Sigmoid colon (tissue), 7 donors: ENCODE measurements at places on chromosomes 2 and 18. TPM values are rescaled to one million over a fixed set of nuclear protein-coding genes. Genes with fewer than 3 reads are reported as not detected.

Gene IL1B
- 32.4 TPM for polyA plus RNA-seq

Gene CXCR1
- polyA plus RNA-seq, result 0.46 TPM

Gene TP53I3
- polyA plus RNA-seq, result 144 TPM

Gene SCYGR6
- not detected for polyA plus RNA-seq

Gene PTMA
- polyA plus RNA-seq, result 2,683 TPM

Gene TUBA3E
- polyA plus RNA-seq, result 0.09 TPM

Gene RNU2-63P
- polyA plus RNA-seq, result not detected

Gene NYAP2
- polyA plus RNA-seq, result not detected

Gene CYP27A1
- polyA plus RNA-seq, result 13.5 TPM

Gene GALNT14
- polyA plus RNA-seq, result 2.3 TPM

Gene SERPINB13
- polyA plus RNA-seq, result 1.8 TPM

Gene SCN7A
- polyA plus RNA-seq, result 0.23 TPM

Gene SPP2
- not detected for polyA plus RNA-seq

Gene IL36G
- polyA plus RNA-seq, result not detected

Gene IGFBP5
- polyA plus RNA-seq, result 36.0 TPM

Gene RIT2
- not detected for polyA plus RNA-seq

Gene PRPF40A
- polyA plus RNA-seq, result 24.0 TPM

Gene KCTD1
- polyA plus RNA-seq, result 10.2 TPM

Gene RAX
- not detected for polyA plus RNA-seq

Gene VIT
- polyA plus RNA-seq, result 6.0 TPM
